ENCODE measurements at places on chromosomes 1 and 21.

GRCh38 chr1:29441916-29442668 lies 205.8 kb downstream of the PTPRU start:
- no peak for DNase-seq

- DNase-seq, result no peak
Measured at GRCh38 chr1:2314803-2315673, 76.3 kb downstream of the MORN1 start.

- no peak for DNase-seq
Measured at GRCh38 chr1:154547105-154547732, 11.2 kb downstream of the UBE2Q1 start.

GRCh38 chr1:16724718-16725438 lies 15.4 kb upstream of the RNU1-4 start:
- no peak for DNase-seq

GRCh38 chr1:36938819-36939218 lies 95.5 kb downstream of the GRIK3 start:
- DNase-seq, result no peak

DNA sequence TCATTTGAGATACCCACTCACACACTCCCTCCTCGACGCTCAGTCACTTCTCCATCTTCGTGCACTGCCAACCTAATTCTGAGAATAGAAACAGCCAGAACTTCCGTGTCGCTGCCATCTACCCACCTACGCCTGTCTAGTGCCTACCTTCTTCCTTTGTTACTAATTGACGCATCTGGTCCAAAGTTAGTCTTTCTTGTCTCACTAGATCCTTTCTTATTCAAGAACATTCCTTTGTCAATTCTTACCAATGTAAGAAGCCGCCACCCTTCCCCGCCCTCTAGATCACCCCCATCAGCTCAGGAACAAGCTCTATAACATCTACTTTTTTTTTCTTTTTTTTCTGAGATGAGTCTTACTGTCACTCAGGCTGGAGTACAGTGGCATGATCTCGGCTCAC lies 3.7 kb downstream of the PADI6 start:
- no peak for DNase-seq

- DNase-seq, result no peak
Measured at GRCh38 chr21:45308194-45309068, 20.7 kb upstream of the POFUT2 start.

- DNase-seq, result no peak
Measured at GRCh38 chr1:212044851-212045250, 9.3 kb downstream of the DTL start.

DNA sequence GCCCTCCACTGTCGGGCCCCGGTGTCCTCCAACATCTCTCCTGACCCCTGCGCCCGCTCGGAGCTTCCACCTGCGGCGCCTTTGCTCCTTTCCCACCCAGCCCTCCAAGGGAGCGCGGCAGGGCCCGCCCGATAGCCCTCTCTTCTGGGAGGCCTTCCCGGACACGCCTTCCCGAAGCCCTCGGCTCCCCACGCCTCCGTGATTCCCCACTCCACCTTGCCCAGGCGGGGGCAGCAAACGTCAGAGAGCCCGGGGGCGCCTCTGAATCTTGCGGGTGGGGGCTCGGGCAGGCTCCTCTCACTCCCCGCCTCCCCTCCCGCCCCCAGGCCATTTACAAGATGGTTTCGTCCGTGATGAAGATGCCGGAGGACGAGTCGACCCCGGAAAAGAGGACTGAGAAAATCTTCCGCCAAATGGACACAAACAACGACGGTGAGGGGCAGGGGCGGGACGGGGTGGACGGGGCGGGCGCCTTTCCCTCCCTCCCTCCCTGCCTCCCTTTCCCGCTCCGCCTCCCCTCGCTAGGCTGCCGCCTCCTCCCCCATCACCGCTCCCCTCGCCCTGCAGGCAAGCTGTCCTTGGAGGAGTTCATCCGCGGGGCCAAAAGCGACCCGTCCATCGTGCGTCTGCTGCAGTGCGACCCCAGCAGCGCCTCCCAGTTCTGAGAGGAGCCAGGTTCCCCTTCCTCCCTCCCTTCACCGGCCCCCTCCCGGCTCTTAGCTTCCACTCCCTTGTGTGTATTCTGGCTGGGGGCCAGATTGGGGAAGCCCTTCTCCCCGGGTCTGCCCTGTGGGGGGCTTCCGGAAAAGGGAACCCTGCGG lies 7.1 kb downstream of the HPCA start:
- DNase-seq, result no peak

- no peak for DNase-seq
Measured at GRCh38 chr1:115910231-115910630, 66.1 kb upstream of the SLC22A15 start.

GRCh38 chr1:94425821-94426484 lies 7.8 kb downstream of the ABCD3 start:
- no peak for DNase-seq

- DNase-seq, result no peak
Measured at GRCh38 chr1:70536708-70537366, 125.8 kb downstream of the CTH start.

GRCh38 chr1:109718495-109718894 lies 6.4 kb downstream of the GSTM5 start:
- DNase-seq, result no peak

GRCh38 chr1:167429612-167430011 lies 88.7 kb downstream of the CD247 start:
- no peak for DNase-seq

DNA sequence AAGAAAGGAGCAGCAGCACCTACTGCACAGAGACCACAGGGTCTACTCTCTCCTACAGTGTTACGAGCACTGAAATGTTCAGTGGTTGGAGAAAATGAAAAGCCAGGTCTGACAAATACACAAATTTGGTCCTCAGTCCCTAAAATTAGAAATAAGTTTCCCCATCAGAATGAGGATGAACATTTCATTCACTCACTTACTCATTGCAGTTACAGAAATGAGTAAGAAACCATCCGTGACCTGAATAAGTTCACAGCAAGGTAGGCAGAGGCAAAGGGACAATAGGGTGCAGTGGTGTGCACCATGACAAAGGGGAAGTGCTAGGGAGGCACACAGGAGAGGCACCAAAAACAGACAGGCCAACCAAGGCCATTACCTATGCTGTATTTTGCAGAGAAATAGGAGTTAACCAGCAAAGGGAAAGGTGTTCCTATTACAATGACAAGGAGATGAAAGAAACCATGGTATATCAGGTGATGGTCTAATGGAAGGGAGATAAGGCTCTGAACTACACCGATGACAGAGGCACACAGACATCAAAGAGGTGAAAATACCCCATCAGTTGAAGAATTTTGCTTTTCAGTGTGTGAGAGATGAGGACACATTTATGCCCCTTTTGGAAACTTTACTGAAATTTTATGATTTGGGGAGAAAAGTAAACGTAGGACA lies 29.4 kb downstream of the VAV3 start:
- DNase-seq, result no peak

DNA sequence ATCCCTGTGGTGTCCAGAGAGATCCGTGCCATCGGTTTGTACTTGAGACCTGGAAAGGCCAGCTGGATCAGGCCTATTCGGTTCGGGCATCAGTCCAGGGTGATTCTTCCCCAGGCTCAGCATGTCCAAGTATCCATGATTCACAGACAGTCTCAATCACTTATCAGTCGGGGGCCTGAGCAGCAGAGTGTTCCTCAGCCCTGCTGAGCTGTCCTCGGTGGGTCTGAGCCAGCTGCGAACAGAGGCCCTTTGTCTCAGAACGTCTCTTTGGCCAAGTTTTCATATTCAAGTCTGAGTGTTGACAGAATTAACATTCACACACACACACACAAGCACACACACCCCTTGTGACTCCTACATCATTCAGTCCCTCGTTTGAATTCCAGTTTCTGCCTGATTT lies 33.4 kb upstream of the OSBPL9 start:
- DNase-seq, result peak; percentile 95

DNA sequence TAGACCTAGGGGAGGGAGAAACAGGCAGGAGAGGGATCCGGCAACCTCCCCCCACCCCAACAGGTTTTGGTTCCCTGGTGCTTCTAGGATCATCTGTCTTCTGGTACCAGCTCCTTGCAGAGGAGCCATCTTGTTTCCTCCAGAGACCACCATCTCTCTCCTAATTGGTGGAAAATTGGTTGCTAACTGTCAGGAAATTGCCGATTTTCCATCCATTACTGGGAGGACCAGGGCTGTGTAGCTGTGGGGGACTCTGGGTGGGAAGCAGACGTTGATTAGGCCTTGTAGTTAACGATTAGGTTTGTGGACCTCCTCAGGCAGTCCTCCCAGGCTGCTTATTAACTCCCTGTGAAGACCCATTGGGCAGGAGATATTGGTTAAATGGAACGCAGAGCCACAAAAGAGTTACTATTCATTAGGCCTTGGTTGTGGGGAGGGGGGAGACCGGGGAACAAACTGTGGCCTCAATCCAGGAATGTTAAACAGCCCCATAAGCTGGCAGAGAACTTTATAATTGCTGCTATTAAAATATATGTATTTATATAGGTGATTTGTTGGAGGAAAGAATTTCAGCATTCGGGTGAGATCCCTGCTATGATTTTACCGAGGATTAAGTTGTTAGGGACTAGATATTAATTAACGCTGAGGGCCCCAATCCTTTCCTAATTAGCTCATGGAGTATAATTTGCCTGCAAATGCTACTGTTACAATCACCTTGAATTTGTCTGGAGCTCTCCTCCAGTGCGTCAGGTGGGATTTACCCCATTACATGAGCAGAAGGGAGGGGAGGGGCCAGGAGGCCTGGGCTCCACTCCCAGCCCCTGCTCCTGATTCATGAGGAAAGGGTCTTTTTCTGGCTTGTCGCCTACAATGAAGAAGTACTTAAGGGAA lies 61.2 kb upstream of the TRABD2B start:
- DNase-seq, result no peak

GRCh38 chr1:59194621-59195020 lies 102.3 kb upstream of the FGGY start:
- no peak for DNase-seq

DNA sequence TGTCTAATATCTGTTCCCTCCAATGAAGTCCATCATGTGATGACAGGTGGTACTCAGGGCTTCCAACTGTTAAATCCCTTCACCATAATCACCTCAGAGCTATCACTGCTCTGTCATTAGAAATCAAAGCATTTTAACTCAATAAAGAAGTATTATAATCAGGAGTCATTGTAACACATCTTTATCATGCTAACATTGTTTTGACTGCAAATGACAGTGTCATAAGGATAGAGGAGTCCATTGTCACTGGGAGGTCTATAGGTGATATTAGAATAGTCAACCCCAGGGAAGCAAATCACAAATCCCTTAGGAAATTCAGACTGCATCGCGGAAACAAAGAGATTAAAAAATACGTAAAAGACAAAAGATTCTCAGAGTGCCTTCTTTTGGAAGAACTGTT lies 30.8 kb downstream of the LRRC53 start:
- no peak for DNase-seq

DNA sequence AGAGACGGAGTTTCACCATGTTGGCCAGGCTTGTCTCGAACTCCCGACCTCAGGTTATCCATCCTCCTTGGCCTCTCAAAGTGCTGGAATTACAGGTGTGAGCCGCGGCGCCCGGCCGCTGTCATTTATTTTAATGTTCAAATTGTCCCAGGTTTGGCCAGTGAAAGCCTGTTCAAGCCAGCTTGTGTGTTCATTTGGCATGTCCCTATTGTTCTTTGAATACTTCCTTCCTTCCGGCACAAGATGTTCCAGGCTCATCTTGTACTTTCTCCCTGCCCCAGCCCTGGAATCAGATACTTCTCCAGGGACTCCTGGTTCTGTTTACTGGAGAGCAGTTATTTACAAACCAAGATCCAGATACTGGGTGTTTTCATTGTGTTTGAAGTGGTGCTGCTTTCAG lies 37.0 kb downstream of the ZBTB8B start:
- no peak for DNase-seq

DNA sequence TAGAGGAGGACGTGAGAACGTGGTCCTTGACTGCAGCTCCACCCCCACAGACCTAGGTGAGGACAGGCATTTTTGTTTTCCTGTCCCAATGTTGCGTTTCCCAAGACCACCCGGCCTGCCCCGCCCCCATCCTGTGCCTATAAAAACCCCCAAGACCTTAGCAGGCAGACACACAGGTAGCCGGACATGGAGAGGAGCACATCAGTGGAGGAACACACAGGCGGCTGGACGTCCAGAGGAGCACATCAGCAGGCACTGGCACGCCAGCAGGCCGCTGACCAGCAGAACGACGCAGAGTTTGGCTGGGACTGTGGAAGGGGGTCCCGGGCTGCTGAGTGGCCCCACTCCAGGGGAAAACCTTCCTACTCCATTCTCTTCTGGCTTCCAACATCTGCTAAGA lies 12.7 kb upstream of the HMGCL start:
- DNase-seq, result no peak

DNA sequence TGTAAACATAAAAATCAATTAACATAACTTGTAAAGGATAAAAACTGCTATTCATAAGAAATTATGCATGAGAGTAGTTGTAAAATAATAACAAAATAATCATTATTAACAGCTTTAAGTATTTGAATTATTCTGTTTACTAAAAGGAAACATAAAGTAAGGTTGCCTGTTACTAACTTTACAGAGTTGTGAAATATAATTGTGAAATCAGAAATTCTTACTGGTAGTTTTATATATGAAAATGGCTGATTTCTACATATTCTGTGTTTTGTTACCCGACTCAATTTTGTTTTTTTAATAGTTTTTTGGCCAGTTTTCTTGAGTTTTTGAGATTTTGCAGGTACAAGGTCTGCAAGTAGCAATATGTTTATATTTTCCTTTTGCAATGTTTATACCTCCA lies 27.8 kb downstream of the FNBP1L start:
- DNase-seq, result no peak

GRCh38 chr1:72060466-72061245 lies 221.7 kb downstream of the NEGR1 start:
- no peak for DNase-seq

All from Ammon's horn (tissue), 1 donor.